ENCODE measurements at places on chromosomes 7 and 10. TPM values are rescaled to one million over a fixed set of nuclear protein-coding genes. Genes with fewer than 3 reads are reported as not detected.

The IL6 gene
- 0.41 TPM for polyA plus RNA-seq

The FFAR4 gene
- polyA plus RNA-seq: 0.43 TPM

The PON1 gene
- polyA plus RNA-seq: 0.46 TPM

The FEZF1 gene
- 0.12 TPM for polyA plus RNA-seq

The ZP3 gene
- 1.2 TPM for polyA plus RNA-seq

The NUTM2A gene
- polyA plus RNA-seq: 3.5 TPM

The SNX10 gene
- polyA plus RNA-seq: 1.8 TPM

The CPEB3 gene
- 6.1 TPM for polyA plus RNA-seq

The AGMO gene
- polyA plus RNA-seq: 0.18 TPM

The HSPA12A gene
- polyA plus RNA-seq: 8.0 TPM

The FANK1 gene
- polyA plus RNA-seq: 0.56 TPM

The ZPBP gene
- not detected for polyA plus RNA-seq

The HTR5A gene
- not detected for polyA plus RNA-seq

The GRM3 gene
- 0.14 TPM for polyA plus RNA-seq

DNA sequence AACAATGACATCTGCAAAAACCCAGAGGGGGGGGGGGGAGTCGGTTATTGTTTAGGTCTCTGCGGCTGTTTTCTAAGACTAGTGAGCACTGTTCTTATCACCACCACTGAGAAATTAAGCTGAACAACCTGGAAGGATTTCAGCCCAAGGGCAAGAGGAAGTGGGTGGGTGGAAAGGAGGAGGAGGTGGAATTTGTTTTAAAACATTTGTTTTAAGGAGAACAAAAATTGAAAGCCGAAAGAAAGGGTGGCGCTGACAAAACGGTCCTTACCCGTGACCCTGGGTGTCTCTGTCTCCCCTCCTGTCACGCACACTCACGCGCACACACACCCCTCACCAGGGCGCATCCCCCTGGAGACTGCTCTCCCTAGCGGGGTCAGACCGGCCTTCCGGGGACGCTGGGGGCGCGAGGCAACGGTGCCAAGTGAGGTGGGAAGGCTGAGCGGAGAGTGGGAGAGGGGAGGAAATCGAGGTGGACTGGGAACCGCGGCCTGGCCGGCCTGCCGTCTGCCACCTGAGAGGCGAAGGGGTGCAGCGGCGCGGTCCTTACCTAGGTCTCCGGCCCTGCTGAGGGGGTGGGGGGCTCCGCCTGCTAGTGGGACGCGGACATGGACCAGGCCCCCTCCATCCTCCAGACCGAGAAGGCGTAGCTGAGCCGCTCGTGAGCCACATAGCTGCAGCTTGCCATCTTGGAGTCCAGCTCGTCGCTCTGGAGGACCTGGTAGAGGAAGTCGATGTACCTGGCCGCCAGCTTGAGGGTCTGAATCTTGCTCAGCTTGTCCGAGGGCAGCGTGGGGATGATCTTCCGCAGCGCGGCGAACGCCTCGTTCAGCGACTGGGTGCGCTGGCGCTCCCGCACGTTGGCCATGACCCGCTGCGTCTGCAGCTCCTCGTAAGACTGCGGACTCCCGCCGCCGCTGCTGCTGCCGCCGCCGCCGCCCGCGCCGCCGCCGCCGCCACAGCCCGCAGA is 1.0 kb downstream of the TWIST1 start:
- peak; percentile 42 for DNase-seq

DNA sequence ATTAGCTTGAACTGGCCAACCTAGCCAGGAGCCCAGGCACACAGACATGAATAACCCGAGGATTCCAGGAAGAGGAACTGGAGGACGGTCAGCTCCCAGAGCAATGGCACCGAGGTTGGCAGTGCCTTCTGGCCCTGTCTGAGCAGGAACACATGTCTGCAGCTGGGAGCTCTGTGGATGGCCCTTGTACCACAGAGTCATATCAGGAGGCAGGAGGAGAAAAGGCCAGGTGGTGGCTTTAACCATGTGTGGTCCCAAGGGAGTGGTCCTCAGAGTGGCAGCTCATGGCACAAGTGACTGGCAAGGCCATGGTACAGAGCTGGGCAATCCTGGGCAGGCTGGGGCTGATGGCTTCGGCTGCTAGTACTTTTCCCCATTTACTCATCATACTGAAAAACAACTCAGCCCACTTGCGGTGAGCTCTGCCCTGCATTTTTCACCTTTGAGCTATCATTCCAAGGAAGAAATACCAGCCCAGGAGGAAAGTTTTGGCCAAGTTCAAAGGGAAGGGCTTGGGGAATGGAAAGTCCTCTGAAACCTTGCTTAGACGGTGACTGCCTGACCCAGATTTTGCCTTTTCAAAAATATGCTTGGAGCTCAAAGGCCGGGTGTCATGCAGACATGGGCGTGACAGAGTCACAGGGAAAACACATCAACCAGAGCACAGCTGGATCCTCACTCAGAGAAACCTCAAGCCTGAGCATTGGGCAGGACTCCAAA is 25.7 kb upstream of the LOXL4 start:
- peak; percentile 57 for DNase-seq

DNA sequence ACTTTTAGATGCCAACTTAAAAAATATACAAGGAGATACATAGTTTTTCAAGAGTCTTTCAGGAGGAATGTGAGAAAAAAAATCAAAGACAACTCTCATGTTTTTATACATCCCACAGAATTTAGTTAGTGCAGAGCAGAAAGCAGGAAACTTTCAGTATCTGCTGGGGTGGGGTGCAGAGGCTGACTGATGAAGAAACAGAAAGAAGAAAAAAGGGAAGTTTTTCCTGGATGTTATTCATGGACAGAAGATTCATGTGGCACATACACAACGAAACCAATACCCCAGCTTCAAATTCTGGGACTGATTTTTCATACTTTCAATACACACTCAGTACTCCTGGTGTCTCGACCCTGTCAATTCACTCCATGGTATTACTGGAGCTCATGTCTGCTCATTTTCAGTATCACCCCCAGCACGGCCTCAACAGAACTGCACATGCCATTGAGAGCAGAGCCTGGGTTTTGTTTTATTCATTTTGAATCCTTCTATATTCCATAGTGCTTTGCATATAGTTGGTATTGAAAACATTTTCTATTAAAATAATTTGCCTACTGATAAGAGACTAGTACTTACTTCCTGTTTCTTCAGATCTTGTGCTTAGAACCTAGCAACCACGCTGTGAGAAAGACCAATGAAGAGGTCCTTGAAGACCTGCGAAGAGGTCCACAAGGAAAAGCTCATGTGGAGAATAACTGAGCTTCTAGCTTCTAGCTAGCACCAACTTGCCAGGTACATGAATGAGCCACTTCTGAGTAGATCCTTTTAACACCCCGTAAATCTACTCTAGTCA is 49.0 kb downstream of the NDUFB2 start:
- DNase-seq: no peak

GRCh38 chr7:98322331-98323270 is 41.1 kb downstream of the BRI3 start:
- no peak for DNase-seq

- DNase-seq: no peak
Observed at GRCh38 chr7:17056491-17057142, 174.8 kb upstream of the AGR3 start.

GRCh38 chr7:87475359-87476178 is at the start of gene ABCB4:
TSS of gene ABCB4 (minus strand) at chr7:87475680. CDS start at chr7:87475465, 215 bp downstream.
- DNase-seq: no peak

GRCh38 chr7:45182856-45183710 is 25.5 kb downstream of the RAMP3 start:
- DNase-seq: no peak

GRCh38 chr7:31958226-31958625 is 112.0 kb downstream of the PDE1C start:
- no peak for DNase-seq

GRCh38 chr10:69577268-69578232 is 4.3 kb upstream of the NEUROG3 start:
- no peak for DNase-seq

DNA sequence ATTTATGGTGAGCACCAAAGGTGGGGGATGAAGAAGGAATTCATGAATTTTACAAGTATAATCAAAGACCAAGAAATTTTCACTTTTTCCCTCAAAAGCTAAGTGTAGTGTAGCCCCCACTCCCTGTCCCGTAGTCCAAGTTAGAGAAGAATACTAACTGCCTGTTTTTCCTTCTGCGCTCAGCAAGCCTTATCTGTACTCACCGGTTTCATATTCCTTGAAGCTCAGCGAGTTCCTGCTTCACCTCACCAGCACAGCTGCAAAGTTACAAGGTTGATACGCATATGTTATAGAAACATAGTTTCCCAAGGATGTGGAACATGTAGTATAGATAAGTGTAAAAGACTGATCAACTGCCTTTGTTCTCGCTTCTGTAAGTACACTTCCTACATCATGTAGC is 16.0 kb upstream of the ZNF33B start:
- no peak for DNase-seq

- no peak for DNase-seq
Observed at GRCh38 chr10:91416339-91416855, 6.3 kb downstream of the HECTD2 start.

GRCh38 chr10:43068471-43069210 is 8.2 kb upstream of the RET start:
- DNase-seq: no peak

- no peak for DNase-seq
Observed at GRCh38 chr7:126806614-126807013, 446.1 kb downstream of the GRM8 start.

DNA sequence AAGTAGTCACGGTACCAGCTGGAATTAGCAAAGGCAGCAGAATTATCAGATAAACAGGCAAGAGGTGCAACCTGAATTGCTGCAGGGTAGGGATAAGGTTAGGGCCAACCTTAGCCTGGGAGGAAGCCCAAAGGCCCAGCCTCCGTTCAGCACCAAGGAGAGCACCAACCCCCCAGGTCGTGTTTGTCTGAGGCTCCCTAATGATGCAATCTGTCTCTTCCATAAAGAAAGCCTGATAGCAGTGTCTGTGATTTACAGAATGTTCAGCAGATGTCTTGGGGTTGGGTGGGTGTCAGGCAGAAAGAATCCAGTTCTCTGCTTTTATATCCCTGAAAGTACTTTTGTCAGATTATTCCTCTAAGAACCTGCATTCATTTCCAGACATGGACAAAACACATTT is 328.4 kb upstream of the AOAH start:
- peak; percentile 30 for DNase-seq

- DNase-seq: no peak
Observed at GRCh38 chr7:23018750-23019149, 4.8 kb upstream of the HYCC1 start.

GRCh38 chr7:152158801-152159587 is 133.5 kb downstream of the GALNT11 start:
- DNase-seq: no peak

DNA sequence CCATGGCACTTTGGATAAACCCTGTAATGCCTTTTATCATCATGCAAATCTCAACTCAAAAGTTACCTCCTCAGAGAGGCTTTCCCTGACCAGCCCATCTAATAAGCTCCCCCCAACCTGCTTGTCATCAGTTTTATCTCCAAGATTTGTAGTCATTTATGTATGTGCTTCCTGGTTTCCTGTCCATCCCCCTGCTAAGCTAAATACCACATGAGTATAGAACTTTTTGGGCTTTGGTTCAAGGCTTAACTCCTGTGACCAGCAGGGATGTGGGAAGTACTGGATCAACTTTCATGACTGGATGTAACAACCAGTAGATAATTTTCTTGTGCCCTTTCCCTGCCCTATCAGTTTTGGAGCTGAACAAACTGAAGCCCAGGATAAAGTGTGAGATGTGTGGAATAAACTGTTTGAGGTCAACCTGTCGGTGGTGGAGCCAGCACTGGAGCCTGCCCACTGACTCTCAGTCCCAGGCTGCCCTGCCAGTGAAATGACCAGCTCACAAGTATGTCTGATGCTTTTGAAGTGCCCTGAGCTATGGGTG is 148.6 kb downstream of the CYP26A1 start:
- no peak for DNase-seq

GRCh38 chr7:36605261-36606051 is 118.8 kb downstream of the AOAH start:
- DNase-seq: no peak

DNA sequence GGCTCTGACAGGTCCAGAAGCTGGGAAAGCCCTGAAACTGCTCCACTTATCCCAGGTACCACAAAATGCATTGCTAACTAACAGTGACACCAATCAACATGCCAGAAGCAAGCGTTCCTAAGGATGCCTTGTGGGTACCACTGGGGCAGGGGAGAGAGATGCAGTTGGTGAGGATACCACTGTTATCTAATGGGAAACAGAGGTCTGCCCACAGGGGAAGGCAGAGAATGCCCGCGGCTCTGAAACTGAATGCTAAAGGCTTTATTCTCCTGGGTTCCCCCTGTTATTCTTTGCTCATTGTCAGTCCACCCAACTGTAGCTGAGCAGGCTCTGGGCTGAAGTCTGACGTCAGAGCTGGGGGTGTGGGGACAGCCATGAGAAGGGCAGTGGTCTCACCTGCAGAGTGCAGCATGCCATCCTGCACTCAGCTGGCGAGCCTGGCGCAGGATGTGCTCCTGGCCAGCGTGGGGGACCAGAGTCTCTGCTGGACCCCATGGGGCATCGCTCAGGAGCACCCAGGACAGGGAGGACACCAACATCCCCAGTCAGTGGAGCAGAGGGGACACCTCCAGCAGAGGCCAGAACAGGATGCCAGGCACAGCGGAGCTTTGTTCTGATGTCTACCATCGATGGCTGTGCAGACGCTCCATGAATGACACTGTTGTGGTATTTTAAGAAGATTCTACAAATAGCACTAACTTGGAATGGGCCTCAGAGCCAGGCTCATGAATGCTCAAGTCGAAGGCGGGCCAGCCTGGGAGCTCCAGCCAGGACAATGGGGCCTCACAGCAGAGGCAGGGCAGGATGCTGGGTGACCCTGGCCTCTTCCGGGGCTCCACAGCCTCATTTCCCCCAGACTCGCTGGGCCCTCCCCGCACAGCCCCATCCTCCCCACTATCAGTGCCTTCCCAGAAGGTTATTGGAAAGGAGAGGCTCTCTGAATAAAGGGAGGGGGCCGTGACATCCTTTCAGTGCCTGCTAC is 95.8 kb downstream of the ARHGAP22 start:
- no peak for DNase-seq

- no peak for DNase-seq
Observed at GRCh38 chr7:3371601-3372000, 70.5 kb downstream of the SDK1 start.

- no peak for DNase-seq
Observed at GRCh38 chr7:2539031-2539911, 16.1 kb downstream of the BRAT1 start.

DNA sequence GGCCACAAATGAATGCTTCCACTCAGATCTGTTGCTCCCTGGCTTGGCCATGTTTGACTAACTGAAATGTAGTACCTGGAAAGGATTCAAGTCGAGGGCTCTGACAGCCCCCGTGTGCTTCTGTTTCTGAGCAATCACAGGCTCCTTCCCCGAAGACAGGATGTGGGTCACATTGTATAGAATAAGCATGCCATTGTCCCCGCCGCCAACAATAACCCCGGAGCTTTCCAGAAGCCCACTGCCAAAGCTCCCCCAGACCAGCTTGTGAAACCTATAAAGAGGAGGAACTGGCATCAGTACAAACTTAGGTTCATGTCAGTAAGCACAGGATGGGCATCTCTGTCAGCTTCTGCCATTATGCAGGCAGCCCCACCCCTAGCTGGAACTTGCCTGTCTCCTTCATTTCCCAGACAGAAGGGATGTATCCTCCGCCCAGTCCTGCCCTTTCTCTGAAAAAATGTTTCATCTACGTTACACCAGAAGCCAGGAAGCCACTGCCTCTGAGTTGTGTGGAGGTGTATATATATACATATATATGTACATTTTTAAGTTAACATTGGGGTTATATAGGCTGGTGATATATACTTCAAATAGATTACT is 10.3 kb downstream of the SEC31B start:
- DNase-seq: no peak
